ENCODE measurements at places on chromosomes 12 and 14.

- no peak for DNase-seq
Observed at GRCh38 chr12:75790219-75790618, 241.4 kb downstream of the PHLDA1 start.

GRCh38 chr12:8890313-8891085 lies 23.8 kb upstream of the PHC1 start:
- DNase-seq: peak; percentile 32

- DNase-seq: no peak
Observed at GRCh38 chr12:81125691-81126090, 47.8 kb downstream of the ACSS3 start.

DNA sequence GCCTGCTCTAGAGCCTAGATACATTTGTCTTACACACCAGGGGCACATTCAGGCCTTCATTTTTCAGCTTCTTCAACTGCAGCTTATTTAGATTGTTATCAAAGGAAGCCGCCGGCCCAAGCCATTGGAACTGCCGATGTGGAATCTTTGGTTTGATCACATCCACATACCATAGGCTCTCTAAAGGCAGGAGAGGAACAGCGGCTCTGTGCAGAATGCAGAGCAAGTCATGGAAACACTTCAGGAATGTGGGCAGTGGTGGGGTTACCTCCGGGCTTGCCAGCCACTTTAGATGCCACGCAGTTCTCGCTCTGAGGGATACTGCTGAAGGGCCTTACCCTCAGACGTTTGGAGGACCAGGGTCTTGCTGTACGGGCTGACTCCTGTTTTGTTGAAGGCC lies 53.4 kb upstream of the PYGL start:
- no peak for DNase-seq

DNA sequence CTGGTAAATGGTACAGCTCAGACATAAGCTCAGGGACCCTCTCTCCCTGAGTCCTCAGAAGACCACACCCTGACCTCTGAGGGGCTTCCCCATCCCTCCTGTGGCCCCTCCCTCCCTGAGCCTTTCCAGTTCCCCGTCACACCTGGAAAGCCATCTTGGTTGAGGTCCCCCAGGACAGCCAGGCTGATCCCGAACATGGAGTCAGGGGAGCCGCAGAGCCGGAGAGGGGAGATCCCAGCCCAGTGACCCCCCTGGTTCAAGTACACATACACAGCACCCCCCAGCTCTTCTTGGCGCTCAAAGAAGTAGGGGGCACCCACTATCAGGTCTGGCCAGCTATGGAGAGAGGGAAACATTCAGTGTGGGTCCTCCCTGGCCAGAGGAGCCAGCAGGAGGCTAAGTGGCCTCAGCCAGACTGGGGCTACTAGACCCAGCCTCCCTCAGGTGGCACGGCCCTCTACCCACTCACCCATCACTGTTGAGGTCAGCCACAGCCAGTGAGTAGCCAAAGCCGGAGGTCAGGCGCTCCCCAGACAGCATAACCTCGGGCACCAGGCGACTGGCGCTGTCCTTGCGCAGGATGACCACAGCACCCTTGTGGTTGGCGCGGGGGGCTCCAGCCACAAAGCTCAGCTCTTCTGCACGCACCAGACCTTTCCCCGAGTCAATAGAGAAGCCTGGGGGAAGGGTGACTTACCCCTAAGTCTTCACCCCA lies 9.3 kb downstream of the ITGA7 start:
- DNase-seq: no peak

GRCh38 chr12:52275686-52276085 lies 1.2 kb downstream of the KRT86 start:
- DNase-seq: no peak

GRCh38 chr14:74710480-74710879 lies 2.4 kb downstream of the AREL1 start:
- no peak for DNase-seq

- DNase-seq: no peak
Observed at GRCh38 chr14:96077983-96078624, 38.9 kb downstream of the C14orf132 start.

DNA sequence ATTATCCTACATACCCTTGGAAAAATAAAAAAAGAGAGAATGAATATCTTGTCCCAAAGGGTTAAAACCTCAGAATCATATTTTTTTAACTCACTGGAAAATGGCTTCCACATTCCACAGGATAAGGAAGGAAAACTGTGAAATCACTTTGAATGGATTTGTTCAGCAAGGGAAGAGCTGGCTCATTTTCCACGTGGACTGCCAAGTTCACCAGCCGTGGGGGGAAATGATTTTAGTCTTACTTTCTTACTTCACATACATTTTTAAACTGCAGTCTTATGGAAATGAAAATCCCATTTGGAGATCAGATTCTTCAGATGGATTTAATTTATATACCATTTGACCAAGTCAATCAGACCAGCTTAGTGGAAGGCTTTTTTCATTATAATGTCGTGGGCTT lies 29.9 kb upstream of the AEBP2 start:
- no peak for DNase-seq

DNA sequence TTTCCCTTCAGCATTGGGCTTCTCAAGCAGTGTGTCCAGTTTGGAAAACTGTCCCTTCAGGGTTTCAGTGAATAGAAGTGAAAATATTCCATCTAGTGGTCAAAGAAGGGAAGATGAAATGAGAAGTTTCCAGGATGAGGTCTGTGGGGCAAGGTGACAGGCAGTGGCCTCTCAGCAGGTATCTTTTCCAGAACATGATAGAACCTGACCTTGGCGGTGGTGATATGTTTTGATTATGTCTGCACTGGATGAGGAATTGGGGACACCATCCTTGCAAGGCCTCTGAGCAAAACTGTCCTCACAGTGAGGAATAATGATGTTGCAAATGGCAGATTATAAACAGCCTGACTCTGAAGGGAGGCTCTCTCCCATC lies 4.7 kb downstream of the GPX2 start:
- no peak for DNase-seq

DNA sequence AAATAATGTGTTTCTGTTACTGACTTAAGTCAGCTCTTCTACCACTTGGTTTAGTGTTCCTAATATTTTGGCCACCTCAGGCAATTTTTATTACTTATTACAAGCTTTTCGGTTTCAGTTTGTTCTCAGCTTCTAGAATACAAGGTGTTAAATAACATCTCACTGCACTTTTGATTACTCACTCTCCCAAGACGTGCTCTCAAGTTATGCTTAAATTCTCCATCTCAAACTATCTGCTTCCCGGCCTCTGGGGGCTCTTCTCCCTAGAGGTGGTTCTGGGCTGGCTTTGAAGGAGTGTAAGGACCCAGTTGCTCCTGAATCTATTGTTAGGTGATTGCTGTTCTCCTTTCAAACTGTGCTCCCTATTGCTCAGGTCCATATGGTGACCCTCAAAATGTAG lies 193.9 kb upstream of the DDHD1 start:
- DNase-seq: no peak

GRCh38 chr12:1821805-1822204 lies 1.4 kb downstream of the LRTM2 start:
- DNase-seq: no peak

DNA sequence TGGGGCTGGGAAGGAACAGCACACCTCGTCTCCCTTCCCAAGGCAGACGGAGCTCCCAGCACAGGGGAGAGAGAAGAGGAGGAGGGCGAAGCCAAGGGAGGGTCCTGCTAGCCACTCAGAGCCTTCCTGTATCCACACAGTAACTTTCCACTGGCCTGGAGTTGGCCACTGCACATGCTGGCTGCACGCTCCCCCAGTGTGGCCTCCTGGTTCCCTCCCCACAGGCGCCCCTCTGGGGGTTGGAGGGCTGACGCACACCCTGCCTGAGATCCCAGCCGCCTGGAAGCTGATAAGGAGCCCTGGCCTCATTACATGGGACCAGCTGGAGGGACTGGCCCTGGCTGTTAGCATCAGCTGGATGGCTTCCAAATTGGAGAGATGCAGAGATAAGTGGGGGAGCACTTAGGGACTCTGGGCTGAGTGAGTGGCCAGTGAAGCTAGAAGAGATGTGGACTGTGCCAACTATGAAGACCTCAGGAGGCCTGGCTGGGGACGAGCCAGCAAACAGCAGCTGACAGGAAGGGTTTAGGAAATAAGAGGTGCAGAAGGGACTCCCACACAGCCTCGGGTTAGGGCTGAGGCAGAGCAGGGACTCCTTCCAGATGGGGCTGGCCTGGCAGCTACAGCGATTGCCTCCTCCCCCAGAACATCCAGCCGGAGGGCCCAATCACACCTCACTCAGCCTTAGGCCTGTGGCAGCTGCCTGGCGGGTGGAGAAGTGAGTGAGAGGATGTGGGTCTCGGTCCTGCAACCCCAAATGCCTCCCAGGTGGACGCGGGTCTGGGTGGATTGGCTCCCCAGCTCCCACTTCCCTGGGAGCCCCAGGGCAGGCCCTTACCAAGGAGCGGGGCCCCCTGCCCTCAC lies 26.3 kb upstream of the BCDIN3D start:
- DNase-seq: no peak

DNA sequence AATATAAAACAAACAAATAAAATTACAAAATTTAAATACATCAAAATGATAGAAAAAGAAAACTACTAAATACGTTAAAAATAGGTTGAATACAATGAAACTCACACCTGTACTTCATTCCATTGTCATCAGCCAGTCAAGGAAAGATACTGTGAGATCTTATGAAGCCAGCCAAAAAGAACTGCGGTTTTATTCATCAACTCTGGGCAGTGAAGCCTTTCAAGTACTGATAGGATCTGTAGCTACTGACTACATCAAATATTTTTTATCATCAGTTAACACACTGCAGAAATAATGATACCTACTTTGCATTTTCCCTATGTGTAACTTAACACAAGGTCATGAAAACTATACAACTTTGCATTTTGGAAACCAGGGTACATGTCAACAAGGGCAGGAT lies 46.3 kb upstream of the FAR2 start:
- DNase-seq: no peak

- no peak for DNase-seq
Observed at GRCh38 chr12:123571343-123571813, 13.0 kb upstream of the TMED2 start.

GRCh38 chr12:131287015-131287937 lies 333.6 kb downstream of the ADGRD1 start:
- no peak for DNase-seq

- no peak for DNase-seq
Observed at GRCh38 chr12:84696281-84696680, 216.3 kb downstream of the SLC6A15 start.

- peak; percentile 13 for DNase-seq
Observed at GRCh38 chr12:14773685-14774073, 29.6 kb downstream of the WBP11 start.

GRCh38 chr14:89245802-89246201 lies 171.2 kb downstream of the FOXN3 start:
- no peak for DNase-seq

DNA sequence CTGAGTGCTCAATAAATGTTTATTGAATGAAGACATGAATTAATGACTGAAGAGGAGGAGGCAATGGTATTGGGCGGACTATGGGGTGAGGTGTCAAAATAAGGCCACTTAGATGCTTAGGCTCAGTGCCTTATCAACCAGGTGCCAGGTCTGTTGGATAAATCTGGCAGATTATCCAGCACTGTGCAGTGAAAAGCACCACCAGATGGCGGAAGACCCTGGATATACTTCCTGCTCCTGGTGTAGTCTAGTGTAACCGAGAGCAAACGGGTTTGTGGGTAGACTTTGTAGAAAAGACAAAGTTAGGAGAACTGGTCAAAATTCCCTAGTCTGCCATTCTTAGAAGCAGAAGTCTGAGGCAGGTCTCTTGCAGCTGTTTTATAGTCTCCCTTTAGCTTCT lies 306.3 kb downstream of the ATP23 start:
- no peak for DNase-seq

- DNase-seq: no peak
Observed at GRCh38 chr12:115998119-115998633, 279.3 kb downstream of the MED13L start.

DNA sequence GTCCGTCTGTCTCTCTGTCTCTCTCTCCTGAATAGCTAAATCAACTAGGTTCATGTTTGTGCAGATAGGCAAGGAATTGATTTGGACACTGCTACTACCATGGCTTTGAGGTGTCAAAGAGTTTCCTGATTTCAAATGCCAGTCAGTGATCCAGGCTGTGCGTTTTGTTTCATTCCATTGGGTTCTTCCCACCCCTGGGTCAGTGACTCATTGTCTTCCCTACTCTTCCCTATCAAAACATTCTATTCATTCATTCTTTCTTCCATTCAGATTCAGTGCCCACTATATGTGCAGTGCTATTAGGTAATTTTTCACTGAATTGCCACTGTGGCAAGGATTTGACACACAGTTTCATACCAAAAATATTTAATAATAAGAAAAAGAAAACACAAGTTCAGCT lies 50.4 kb downstream of the RPH3A start:
- no peak for DNase-seq

DNA sequence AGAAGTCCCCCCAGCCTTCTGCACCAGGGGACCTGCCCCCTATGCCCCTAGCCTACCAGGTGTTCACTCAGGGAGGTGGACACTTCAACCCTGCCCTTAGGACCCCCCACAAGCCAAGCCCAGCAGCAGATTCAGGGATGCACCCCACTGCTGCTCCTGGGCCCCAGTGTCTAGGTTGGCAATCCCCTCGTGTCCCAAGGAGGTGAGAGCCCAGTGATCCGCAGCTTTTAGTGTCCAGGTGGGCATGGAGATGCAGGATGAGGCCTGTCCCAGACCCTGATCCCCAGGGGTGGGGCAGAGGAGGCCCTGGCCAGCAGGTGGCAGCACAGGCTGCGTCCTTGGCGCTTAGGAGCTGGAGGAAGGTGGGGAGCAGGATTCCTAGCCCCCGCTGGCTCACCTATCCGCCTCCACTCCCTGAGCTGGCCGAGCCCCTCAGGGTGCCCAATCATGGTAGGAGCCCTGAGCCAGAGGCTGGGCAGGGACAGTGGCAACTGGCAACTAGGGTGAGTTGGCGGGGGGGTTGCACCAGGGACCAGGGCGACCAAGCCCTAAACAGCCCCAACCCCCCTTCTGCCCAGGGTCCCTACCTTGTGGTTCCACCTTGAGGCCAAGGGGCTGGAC lies 4.1 kb downstream of the CKB start:
- DNase-seq: peak; percentile 55

DNA sequence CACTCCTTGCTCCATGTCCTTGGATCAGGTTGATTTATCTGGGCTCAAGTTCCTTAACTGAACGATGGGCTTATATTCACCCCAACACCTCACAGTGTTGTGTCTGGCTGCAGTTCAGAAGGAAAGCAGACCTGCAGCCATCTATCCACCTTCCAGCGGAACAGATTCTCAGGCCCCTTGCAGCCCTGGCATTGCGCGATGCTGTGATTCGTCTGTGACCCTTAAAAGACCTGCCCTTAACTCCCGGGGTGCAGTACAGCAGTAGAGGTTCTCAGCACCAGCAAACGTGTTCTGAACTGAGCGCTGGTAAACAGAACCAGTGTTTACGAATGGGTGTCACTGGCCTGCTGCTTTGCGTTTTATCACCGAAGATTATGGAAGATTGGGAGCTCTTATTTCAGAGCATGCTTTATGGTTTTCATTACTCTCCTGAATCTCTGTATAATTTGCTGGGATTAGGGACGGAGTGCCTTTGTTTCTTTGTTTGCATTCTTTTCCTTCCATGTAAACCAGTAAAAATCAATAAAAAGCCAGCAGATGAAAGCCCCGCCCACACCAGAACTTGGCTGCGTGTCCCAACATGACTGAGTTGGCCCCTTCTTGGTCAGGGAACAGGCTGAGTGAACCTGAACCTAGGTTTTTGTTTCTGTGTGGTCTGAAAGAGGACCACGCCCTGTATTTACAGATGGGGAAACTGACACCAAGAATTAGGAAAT lies 286.7 kb upstream of the CRY1 start:
- no peak for DNase-seq

Measured in stimulated activated CD8-positive, alpha-beta memory T cell treated with anti-CD3 and anti-CD28 coated beads, Interleukin-2, amount 100 ng/mL, for 48 hours (primary cell).